ENCODE measurements at places on chromosomes 4 and X.

DNA sequence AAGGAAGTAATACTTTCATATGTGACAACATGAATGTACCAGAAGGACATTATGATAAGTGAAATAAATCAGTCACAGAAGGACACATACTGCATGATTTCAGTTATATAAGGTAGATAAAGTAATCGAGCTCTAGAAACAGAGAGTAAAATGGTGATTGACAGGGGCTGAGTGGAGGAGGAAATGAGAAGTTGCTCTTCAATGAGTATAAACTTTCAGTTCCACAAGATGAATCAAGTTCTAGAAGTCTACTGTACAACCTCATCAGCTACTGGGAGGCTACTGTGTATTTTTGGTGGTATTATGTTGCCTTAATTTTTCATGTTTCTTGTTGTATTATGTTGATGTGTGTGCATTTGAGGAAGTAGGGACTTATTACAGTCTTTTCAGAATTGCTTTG is 270.9 kb upstream of the GRIA3 start:
- DNase-seq, result no peak

GRCh38 chr4:6017800-6018199 is 431 bp downstream of the C4orf50 start:
- no peak for DNase-seq

DNA sequence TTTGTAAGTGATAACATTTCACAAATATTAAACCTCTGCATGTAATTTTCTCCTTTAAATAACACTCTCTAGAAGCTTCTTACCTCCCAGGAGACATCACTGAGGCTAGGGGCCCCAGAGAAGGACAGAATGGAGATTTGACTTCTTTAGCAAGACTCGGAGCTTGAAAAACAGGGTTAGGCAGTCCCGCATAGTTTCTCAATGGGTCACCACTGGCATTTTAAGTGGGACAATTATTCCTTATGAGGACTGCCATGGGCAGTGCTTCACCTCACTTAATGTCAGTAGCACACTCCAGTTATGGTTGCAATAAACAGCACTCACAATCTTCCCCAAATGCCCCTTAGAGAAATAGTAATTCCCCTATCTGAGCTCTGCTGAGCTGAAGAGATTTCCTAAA is 66.7 kb upstream of the NOCT start:
- DNase-seq, result no peak

- DNase-seq, result peak; percentile 4
Observed at GRCh38 chrX:107549504-107549903, 78.8 kb upstream of the PRPS1 start.

GRCh38 chr4:88737307-88737941 is 39.8 kb upstream of the NAP1L5 start:
- DNase-seq, result no peak

DNA sequence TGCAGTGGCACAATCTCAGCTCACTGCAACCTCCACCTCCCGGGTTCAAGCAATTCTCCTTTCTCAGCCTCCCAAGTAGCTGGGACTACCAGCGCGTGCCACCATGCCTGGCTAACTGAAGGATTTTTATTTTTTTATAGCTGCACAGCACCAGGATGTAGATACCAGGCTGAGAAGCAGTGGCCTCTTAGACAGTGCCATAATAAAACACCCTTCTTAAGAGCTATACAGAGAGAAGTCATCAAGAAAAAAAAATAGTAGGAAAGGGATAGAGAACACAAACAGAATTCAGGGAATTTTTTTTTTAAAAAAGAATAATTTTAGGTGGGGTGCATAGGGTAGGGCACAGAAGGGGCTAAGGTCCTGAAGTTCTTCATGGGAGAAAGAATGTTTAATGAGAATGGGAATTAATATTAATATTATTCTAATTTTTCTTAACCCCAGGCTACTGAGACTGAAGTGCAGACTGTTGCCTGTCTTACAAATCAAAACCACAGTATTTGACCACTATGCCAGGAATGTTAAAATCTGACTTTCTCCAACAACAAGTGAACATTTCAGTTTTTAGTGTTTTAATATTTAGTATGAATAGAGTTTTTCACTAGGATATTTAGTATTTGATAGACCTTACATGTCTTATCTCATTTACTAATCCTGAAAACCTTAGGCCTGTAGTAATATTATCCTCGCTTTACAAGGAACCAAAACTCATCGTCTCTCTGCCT is 146.7 kb downstream of the KCNIP4 start:
- DNase-seq, result no peak

- DNase-seq, result no peak
Observed at GRCh38 chrX:37817176-37817575, 30.2 kb downstream of the DYNLT3 start.

- DNase-seq, result no peak
Observed at GRCh38 chrX:119617517-119618164, 11.4 kb upstream of the NKRF start.

DNA sequence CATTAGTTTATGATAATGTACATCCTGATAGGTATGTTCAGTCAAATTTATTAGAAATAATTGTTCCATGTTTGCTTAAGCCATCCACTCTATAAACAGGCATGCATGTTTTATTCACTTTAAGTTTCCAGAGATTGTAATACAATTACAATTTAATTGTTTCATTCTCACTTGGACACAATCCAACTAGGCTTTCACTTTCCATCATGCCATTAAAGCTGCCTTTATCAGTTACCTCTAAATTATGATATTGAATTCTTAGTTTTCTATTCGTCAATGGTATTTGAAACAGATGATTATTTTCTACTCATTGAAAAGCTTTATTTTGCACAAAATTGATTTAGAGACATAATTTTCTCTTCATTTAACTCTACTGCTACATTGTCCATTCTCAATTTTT is 1196.3 kb downstream of the RAPGEF2 start:
- no peak for DNase-seq

GRCh38 chr4:120293341-120293740 is 226.7 kb upstream of the MAD2L1 start:
- DNase-seq, result no peak

DNA sequence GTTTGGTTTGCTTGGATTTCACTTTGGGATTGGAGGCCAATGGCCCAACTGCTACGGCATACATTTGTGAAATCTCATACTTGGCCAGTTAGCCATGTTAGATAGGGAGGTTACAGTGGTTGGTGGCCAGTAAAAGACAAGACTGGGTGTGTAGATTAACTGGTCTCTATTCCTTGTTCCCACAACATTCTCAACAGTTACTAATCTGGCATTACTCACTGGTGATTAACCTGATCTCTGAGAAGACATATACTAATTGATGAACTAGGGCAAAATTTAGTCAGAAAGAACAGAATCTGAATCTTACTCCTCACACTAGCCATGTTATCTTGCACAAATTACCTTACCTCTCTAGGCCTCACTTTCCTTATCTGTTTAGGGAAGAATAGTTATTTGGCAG is 33.4 kb downstream of the GATB start:
- DNase-seq, result no peak

DNA sequence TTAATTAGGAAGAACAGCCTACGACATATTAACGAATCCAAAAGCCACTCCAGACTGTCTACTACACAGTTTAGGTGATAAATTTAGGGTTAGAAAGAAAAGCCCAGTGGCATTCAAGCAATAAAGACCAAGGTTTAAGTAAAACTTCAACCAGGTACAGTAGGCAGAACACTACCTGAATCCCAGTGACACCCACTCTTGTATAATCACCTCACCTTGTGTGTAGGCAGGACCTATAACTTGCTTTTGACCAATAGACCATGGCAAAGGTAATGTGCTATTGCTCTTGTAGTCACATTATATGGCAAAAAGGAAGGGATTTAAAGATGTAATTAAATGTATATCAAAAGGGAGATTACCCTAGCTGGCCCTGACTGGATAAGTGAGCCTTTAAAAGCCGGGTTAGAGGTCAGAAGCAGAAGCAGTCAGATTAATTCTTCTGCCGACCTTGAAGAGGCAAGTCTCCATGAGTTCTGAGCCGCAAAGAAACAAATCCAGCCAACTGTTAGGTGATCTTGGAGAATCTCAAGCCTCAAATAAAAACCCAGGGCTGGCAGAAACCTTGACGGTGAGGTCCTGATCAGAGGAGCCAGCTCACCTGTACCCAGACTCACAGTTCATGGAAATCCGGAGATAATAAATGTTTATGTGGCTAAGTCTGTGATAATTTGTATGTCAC is 8.8 kb downstream of the FSTL5 start:
- no peak for DNase-seq

DNA sequence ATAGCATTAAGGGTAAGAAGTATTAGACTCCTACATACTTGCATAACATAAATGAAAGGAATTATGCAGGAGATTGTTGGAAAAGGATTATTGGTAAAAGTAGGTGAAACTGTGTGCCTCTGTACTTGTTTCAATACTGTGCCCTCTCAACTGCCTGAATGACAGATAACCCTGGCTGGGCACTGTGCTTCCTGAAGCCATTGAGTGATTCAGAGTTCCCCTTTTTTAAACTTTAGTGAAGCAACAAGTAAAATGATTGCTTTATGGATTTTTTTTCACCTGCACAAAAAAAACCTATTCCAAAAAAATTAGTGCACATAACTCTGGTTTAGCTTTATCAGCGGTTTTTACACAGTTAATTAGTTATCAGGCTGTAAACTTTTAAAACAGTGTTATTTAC is 204.8 kb downstream of the TRAM1L1 start:
- DNase-seq, result no peak

- no peak for DNase-seq
Observed at GRCh38 chr4:86156531-86156930, 203.3 kb downstream of the MAPK10 start.

GRCh38 chrX:73830489-73831414 is 267.8 kb downstream of the CHIC1 start:
- no peak for DNase-seq

- no peak for DNase-seq
Observed at GRCh38 chrX:109710181-109710580, 22.9 kb downstream of the ACSL4 start.

- DNase-seq, result no peak
Observed at GRCh38 chrX:25204182-25204581, 188.4 kb upstream of the ARX start.

DNA sequence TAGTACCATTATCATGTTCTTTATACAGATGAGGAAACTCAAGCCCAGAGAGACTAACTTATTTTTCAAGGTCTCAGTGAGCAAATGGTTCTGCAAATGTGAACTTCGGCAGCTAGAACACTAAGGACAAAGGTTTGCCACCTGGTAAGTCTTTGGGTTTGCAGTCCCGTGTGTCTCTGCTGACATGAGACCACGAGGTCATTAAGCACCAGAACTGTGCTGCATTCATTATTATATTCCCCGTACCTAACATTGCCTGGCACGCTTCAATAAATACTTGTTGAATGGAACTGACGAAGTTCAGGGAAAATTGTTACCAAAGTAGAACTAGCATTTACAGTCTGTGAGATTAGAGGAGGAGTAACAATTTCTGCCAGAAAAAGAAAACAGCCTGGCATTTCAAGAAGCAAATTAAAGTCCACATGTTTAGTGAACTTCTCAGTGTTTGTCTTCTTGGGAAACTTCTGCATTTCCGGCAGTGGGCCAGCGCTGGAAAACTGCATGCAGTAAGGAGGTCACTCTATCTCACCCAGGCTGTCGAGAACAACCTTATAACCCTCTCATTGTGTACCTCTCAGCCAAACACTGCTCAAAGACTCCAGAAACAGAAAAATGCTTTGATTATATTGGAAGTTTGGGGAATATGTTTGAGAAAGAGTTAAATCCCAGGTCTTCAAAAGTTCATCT is 67.4 kb upstream of the CPEB2 start:
- DNase-seq, result no peak

Data from T-helper 22 cell (primary cell).